ENCODE measurements at places on chromosomes 5 and 9.

- no peak for DNase-seq
Measured at GRCh38 chr9:36192196-36192595, 1.5 kb downstream of the CLTA start.

DNA sequence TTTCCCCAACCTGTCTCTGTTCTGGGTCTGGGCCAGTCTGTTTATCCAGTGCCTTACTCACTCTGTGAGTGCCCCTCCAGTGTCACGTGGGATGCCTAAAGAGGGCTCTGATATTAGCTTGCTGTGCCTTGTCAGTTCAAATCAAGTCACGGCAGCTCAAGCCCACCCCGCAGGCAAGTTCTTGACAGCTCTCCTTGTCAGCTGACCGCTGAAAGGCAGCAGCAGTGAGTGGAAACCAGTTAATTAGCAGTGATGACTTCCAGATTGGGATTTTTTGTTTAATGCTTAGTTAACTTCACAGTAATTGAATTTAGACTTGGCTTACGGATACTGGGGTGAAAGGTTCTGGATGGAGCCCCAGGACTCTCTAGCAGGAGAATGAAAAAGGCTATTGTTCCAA lies 210.1 kb downstream of the PSAT1 start:
- DNase-seq: no peak

DNA sequence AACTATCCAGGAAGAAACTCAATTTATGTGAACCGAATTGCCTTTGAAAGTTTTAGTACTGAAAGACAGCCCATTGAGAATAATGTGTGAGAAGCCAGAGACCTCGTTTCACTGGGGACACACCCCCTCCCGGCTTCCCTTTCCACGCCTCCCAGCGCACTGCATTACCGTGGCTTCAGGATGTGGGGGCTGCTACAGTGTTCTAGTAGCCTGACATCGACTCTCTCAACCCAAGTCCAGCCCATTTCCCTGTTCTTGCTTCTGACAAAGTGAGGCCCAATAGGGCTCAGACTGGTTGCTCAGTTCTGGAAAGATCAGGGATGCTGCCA lies 3.5 kb downstream of the PAX5 start:
- peak; percentile 8 for DNase-seq

DNA sequence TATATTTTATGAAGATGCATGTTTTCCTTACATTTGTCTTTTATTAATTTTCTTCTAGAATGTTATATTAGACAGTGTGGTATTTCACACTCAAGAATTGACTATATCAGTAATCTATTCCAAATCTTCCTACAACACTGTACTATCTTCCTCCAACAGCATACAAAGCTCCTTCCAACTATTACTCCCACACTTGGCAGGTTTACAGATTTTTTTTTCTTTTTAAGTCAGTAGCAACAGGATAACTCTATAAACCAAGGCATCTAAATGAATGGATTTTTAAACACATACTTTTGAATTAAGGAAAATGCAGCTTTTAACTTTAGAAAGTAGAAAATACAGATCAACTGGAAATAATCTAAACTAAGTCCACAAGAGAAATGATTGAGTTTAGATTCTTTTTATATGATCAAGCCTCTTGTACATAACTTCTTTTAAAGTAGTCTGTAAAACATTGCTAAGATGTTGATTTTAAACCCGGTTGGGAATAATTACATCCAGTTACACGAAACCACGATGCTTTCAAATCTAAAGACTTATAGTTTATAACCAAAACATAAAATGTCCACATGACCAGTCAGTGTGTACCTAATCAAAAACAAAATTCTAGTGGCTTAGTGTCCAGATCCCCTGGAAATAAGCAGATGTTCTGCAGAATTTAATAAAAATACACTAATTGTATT lies 281.6 kb downstream of the ADAMTS6 start:
- no peak for DNase-seq

- no peak for DNase-seq
Measured at GRCh38 chr9:98811051-98811650, 3.7 kb downstream of the GALNT12 start.

- no peak for DNase-seq
Measured at GRCh38 chr5:125143011-125143410, 396.6 kb upstream of the ZNF608 start.

DNA sequence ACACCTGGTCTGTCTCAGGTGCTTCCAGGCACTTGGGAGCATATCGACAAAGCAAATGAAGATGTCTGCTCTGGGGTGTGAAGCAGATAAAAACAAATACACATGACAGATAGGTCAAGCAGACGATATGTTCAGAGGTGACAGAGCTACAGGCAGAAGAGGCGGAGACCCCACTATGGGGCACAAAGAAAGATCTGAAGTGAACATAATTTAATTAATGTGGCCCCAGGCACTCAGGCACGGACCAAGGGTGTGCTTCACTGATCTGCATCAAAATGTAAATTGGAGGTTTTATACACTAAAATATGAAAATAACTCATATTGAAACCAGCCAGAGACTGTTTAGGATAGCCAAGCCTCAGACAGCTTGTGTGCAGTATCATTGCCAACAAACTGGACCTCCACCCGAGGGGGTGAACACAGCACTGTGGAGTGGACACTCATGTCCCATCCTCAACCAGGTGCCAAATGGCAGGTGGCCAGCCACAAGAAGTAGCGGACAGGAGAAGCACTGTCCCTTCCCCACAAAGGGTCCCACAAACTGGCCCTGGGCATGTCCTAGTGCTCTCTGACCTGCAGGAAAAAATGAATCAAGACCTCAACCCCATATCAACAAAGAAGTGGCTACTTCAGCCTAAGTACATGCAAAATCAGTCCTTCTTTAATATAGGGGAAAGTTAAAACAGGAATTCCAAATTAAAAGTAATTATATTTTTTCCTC lies 29.2 kb downstream of the ROR2 start:
- DNase-seq: no peak

GRCh38 chr9:104091708-104092107 lies 2.4 kb upstream of the SMC2 start:
- DNase-seq: no peak

GRCh38 chr9:38299856-38300255 lies 92.6 kb upstream of the ALDH1B1 start:
- no peak for DNase-seq

DNA sequence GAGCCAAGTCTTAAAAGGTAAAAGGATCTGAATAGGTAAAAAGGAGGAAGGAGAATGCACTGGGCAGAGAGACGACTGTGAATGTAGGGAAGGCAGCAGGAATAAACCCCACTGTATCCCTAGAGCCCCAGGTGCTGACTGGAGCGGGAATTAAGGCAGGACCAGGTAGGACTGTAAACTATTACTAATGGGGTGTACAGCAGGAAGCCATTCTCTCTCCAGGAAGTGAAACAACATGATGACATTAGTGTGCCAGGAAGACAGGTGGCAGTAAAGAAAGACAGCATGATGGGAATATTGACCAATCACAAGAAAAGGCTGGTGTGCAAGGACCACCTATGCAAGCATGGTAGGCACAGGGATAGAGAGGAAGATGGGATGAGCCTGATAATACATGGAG lies 433.0 kb downstream of the DNAH5 start:
- DNase-seq: no peak

DNA sequence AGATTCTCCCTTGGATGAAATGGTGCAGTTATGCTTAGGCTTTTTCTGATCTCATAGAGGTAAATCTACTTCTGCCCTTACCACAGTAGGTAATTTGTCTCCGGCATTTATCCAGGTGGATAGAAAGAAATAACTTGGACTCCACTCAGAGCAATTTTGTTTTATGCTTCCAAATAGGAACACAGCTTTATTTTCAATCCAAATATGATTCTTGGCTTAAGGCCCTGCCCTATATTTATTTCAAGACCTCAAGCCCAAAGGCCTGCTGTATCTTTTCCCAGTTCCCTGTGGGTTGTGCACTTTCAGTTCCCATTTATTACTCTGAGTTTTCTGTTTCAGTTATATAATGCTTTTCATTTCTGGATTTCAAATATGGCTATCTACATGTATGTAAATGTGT lies 274.2 kb upstream of the SMC2 start:
- no peak for DNase-seq

GRCh38 chr5:136655468-136655867 lies 290.1 kb upstream of the TRPC7 start:
- DNase-seq: no peak

DNA sequence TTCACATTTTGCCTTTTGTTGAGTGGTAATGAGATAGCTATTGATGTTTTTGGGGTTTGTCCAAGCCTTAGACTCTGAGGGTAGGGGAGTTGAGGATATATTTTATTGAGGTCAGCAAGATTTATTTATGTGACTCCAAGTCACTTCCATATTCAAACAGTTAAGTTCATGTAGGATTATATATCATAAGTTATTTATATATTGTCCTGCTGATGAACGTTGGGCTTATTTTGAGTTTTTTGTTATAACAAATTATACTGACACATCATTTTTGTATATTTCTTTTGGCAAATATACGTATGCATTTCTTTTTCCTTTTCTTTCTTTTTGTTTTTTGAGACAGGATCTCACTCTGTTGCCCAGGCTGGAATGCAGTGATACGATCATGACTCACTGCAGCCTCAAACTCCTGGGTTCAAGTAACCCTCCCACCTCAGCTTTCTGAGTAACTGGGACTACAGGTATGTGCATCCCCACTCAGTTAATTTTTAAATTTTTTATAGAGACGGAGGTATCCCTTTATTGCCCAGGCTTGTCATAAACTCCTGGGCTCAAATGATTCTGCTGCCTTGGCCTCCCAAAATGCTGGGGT lies 23.5 kb upstream of the IL12B start:
- DNase-seq: no peak

Data from GDM1 (cell line).